Stimulated activated CD8-positive, alpha-beta memory T cell treated with anti-CD3 and anti-CD28 coated beads, Interleukin-15, amount 100 ng/mL, for 48 hours (primary cell): ENCODE measurements at places on chromosomes 4 and X.

DNA sequence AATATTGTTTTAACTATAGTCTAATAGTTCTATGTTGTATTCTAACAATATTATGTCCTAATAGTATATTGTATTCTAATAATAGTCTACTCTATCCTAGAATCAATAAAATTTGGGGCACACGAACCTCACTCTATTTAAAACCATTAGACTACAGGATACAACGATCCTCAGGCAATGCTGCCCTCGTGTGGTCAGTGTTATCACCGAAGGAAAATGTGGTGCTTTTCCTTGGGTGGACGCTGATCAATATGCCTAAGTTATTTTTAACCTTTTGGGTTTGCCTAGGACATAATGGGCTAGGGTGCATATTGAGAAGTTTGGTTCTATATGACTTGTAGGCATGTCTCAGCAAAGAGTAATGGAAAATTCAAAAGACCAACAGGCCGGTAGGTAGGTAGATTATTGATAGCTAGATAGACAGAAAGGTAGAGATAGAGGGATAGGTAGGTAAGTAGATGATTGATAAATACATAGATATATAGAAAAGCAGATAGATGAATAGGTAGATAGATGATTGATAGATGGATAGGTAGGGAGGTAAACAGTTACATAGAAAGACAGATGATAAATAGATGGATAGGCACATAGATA is 75.1 kb downstream of the PRKX start:
- no peak for DNase-seq

DNA sequence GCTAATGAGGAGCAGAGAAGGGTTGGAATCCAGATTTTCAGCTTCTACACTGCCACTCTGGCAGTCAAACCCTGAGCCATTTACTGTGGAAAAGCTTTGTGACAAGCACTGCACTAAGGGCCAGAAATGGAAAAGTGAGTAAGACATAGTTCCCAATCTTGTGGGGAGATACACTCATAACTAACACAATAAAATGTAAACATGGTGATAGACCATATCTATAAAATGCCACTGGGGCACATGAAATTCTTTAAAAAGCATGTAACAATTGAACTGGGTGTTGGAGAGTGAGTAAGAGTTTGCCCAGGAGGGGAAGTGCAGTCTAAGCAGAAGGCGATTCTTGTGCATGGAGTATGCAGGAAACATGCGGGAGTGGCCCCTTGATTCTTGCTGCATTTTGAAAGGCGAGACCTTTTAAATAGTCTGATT is 32.0 kb upstream of the ANXA5 start:
- no peak for DNase-seq

DNA sequence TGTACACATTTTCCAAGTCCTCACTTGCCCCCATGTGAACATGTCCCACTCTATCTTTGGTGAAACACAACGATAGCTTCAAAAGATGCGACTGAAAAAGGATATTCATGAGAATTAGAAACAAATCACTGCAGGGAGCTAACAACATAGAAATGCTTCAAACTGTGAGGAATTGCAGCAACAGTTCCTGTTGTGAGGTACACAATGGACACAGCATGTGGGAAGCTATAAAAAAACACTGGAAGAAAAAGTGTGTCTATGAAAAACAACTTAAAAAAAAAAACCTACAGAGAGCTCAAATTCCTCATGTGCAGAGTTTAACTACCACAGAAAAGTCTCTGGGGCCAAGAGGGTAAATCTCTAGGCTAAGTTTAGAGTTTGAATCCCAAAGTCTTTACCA is 51.6 kb upstream of the BLTP1 start:
- DNase-seq = no peak

GRCh38 chr4:86414686-86415085 is 54.8 kb upstream of the MAPK10 start:
- no peak for DNase-seq

GRCh38 chr4:124275-125081 is at the start of gene ZNF718:
TSS of gene ZNF718 (plus strand) at chr4:124501. CDS start at chr4:124671, 170 bp downstream.
- DNase-seq = peak; percentile 87
